Stimulated activated naive CD4-positive, alpha-beta T cell (primary cell): ENCODE measurements at places on chromosomes 3 and 15.

- no peak for DNase-seq
Measured at GRCh38 chr3:13294442-13295351, 125.4 kb downstream of the NUP210 start.

- DNase-seq: no peak
Measured at GRCh38 chr15:44153352-44153751, 41.7 kb downstream of the FRMD5 start.

- DNase-seq: no peak
Measured at GRCh38 chr3:41115069-41115468, 84.2 kb upstream of the CTNNB1 start.

- no peak for DNase-seq
Measured at GRCh38 chr15:99749386-99749785, 16.1 kb upstream of the LYSMD4 start.

DNA sequence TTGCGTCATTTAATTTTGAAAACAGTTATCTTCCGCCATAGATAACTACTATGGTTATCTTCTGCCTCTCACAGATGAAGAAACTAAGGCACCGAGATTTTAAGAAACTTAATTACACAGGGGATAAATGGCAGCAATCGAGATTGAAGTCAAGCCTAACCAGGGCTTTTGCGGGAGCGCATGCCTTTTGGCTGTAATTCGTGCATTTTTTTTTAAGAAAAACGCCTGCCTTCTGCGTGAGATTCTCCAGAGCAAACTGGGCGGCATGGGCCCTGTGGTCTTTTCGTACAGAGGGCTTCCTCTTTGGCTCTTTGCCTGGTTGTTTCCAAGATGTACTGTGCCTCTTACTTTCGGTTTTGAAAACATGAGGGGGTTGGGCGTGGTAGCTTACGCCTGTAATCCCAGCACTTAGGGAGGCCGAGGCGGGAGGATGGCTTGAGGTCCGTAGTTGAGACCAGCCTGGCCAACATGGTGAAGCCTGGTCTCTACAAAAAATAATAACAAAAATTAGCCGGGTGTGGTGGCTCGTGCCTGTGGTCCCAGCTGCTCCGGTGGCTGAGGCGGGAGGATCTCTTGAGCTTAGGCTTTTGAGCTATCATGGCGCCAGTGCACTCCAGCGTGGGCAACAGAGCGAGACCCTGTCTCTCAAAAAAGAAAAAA, 1.2 kb downstream of the B2M start:
- peak; percentile 80 for DNase-seq

DNA sequence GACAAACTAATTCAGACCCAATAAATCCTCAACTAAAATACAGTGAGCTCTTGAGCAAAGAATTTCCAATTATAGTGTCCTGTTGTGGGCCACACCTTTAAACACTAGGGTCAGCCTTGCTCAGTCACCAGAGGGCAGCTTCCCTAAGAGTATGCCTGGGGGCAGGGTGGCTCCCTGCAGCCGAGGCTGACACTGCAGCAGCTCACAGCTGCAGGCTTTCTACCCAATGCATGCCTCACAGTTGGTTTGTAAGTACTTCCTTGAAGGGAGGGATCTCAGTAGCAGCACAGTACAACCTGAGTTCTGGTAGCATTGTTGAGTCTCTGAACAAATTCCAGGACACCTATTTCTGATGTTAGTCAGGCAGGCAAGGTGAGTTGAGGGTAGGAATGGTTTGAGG, 335.6 kb downstream of the TUSC7 start:
- no peak for DNase-seq

GRCh38 chr15:26841941-26842340, 24.9 kb upstream of the GABRA5 start:
- DNase-seq: no peak
